Transverse colon (tissue), 4 donors: ENCODE measurements at places on chromosomes 16 and 17.
A peak's percentile ranks its signal among the peaks of the same experiment; 100 is the strongest.

DNA sequence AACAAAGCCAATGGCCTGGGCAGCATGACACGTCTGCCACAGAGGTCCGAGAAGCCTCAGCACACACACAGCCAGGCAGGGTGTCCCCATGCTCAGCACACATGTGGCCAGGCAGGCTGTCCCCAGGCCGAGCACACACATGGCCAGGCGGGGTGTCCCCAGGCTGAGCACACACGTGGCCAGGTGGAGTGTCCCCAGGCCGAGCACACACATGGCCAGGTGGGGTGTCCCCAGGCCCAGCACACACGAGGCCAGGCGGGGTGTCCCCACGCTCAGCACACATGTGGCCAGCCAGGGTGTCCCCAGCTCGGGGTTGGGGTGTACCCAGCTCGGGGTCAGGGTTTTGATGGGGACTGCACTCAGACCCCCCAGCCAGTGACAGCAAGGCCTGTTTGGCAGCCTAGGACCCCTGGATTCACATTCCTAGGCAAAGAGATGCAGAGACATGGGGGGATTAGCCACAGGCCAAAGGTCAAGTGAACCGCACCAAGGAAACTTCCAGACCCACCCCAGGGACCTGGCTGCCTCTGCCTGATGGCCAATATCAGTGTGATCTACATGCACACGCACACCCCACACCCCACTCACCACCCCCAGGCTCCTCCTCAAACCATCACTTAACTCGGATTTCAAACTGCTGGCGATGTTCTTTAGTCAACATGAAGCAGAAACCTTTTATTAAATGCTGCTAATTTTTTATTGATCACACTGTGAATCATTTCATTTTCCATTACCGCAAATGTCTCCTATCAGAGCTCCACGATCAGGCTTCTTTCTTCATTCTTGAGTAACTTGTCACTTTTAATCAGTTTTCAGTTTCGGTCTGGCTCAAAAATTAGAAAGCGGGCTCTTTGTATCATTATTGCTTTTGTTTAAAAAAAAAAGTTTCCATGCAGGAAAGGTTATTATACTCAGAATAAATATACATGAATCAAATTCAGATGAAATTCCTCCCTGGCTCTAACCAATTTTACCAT, 111.4 kb downstream of the ZNF423 start:
- no peak for DNase-seq

- no peak for DNase-seq
Observed at GRCh38 chr17:3316836-3317235, 18.7 kb upstream of the OR3A1 start.

- no peak for DNase-seq
Observed at GRCh38 chr17:64639516-64639915, 22.6 kb downstream of the SMURF2 start.

GRCh38 chr17:27612160-27612770, 18.7 kb upstream of the LGALS9 start:
- no peak for DNase-seq

- DNase-seq = peak; percentile 24
Observed at GRCh38 chr16:86252596-86252995, 257.7 kb upstream of the FOXF1 start.
